ENCODE measurements at places on chromosomes 3 and 15. TPM values are rescaled to one million over a fixed set of nuclear protein-coding genes. Genes with fewer than 3 reads are reported as not detected.

DNA sequence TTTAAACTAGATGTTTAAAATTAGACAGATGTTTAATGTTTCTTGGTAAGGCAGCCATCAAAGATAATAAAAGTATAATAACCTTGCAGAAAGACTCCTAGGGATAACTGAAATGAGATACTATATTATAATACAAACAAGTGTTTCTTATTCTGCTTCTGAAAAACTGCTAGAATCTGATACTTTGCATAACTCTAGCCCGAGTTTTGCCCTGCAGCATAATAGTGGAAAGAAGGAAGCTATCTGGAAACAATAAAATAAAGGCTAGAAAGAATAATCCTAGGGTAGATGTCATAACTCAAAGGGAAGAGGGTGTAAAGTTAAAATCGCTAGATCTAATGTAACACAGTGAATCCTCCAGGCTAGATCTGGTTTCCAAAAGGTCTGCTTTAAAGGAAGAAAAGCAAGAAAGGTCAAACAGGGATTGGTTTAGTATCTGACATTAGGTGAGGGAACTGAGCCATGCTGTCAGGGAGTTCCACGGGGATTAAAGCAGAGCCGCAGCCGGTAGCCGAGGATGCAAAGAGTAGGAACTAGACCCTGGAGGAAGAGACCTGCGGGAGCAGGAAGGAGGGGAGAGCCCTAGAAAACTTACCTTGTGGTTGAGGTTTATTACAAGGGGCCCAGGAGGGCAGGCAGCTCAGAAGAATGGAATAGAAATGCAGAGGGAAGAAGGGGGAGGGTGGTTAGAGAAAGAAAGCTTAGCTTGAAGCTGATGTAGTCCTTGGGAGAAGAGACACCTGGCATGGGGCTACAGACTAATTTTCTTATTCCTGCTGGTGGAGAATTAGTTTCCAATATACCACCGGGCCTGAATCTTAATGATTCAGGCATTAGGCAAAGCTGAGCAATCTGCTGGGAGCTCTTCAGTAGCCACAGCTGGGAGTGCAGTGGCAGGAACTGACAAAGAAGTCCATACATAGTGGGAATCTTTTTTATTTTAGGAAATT is 46.1 kb upstream of the TUSC7 start:
- no peak overlapping the region for H3K27ac ChIP-seq
- H3K27me3 ChIP-seq: no peaks in the 10 kb centered on the region
- no peak overlapping the region for H3K4me3 ChIP-seq
- no peak for DNase-seq
- no peaks in the 10 kb centered on the region for H3K4me1 ChIP-seq

DNA sequence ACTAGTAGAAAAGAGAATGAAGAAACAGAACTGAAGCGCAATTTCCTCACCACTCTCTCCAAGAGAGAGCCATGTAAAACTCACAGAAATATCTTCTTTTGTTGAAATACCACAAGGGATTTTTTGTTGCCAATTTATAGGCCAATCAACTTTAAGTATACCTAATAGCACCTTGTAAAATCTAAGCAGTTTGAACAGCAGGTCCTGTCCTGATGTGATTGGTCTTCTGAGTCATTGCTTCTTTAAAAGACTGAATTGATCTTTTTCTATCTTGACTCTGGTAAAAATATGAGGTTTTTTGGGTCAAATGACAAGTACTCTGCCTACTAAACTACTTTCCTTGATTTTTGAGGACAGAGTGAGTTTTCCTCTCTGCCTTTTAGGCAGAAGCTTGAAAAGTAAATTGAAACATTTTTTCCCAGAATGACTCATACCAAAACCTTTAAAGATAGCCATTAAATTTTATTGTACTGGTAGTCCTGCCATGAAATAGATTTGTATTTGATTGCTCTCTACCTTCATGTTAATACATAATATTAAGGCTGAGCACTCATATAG is 343.9 kb upstream of the CBLB start:
- no peak overlapping the region for H3K27ac ChIP-seq
- no peak overlapping the region for H3K4me3 ChIP-seq
- no peaks in the 10 kb centered on the region for H3K27me3 ChIP-seq
- H3K36me3 ChIP-seq: no peaks in the 10 kb centered on the region

CLEC3B gene
- total RNA-seq: 10.6 TPM

ACSBG1 gene
- not detected for total RNA-seq

DNA sequence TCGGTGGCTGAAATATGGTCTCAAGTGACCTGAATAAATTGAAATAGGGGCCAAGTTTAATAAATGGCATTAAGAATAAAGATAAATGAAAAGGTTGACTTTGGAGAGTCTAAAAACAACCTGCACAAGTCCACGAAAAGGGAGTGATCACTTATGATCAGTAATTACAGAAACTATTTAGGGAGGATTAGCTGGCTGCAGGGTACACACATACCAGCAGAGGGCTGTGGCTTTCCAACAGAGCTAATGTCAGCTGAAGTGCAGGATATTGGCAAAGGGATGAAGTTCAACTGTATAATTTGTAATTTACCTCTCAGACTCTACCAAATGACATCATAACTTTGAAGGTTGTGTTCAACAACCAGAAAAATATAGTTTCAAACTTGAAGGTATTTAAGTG is 86.8 kb downstream of the SYNPR start:
- no peaks in the 10 kb centered on the region for H3K4me1 ChIP-seq
- no peaks in the 10 kb centered on the region for H3K36me3 ChIP-seq
- DNase-seq: no peak
- H3K27me3 ChIP-seq: no peaks in the 10 kb centered on the region
- no peak overlapping the region for H3K27ac ChIP-seq
- H3K4me3 ChIP-seq: no peak overlapping the region

DNAH12 gene
- 0.38 TPM for total RNA-seq

- peaks cover 11% of the 10 kb centered on the region for H3K4me1 ChIP-seq
- DNase-seq: no peak
- H3K4me3 ChIP-seq: no peak overlapping the region
- H3K36me3 ChIP-seq: no peaks in the 10 kb centered on the region
These were observed 29.4 kb downstream of the GPR176 start for GRCh38 chr15:39890621-39891020.
